ENCODE measurements at places on chromosomes 11 and 22.

- no peak for DNase-seq
Observed at GRCh38 chr22:17918840-17919239, 105.5 kb downstream of the MICAL3 start.

DNA sequence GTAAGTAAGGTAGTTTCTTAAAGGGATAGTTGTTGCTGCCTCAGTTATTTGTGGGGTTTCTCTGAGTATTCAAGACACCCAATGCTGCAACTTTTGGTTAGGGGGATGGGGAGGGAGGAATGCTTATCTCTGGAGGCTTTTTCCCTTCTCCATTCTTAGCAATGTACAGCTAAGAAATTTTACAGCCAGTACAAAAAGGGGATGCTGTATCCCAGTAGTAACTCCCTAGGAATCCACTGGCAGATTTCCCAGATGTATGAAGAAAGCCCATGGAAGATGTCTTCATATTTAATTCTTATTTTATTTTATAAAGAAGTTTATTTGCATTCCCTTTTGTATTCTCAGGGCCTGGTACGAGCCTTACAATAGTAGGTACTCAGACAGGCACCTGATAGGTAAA, 154.8 kb downstream of the ENTHD1 start:
- no peak for DNase-seq

GRCh38 chr11:123264431-123264780, 69.4 kb upstream of the CLMP start:
- no peak for DNase-seq

- DNase-seq: no peak
Observed at GRCh38 chr11:55854704-55855103, 16.2 kb downstream of the OR5D16 start.

GRCh38 chr22:36577019-36577418, 48.1 kb upstream of the EIF3D start:
- DNase-seq: no peak

DNA sequence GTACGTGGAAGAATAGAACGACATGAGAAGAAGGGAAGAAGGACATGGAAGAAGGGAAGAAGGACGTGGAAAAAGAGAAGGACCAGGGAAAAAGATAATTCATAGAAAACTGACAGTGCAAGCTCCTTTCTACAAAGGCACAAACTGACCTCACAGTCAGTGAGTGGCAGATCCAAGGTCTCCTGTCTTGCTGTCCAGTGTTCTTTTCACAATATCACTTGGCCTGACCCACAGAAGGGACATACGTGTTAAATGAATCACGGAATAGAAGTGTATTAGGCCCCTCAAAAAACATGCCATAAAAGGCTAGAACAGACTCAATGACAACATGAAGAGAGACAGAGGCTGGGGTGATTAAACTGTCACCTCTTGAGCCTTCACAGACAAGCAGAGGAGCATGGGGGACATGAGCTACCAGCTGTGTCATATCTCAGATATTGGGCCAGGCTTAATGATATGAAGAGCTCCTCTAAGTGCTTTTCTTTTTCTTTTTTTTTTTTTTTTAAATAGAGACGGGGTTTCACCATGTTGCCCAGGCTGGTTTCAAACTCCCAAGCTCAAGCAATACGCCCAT, 4.6 kb downstream of the ASCC2 start:
- no peak for DNase-seq

Data from stimulated activated CD8-positive, alpha-beta memory T cell treated with anti-CD3 and anti-CD28 coated beads, Interleukin-7, amount 100 ng/mL, for 1 hour (primary cell).